CD8-positive, alpha-beta T cell (primary cell): ENCODE measurements at places on chromosomes 16 and 17. TPM values are rescaled to one million over a fixed set of nuclear protein-coding genes. Genes with fewer than 3 reads are reported as not detected.

The ZNF668 gene
- 10.1 TPM for total RNA-seq

The CCDC200 gene
- total RNA-seq, result not detected

The AGRP gene
- total RNA-seq, result not detected

- no peak for DNase-seq
Measured at GRCh38 chr16:79687249-79688130, 87.0 kb upstream of the MAF start.

- no peak for DNase-seq
Measured at GRCh38 chr17:41352597-41353366, 2.2 kb upstream of the KRT33A start.

GRCh38 chr17:49708515-49709183 is 885 bp upstream of the SLC35B1 start:
- peak; percentile 31 for DNase-seq

GRCh38 chr17:79609049-79609589 is 1.7 kb downstream of the RBFOX3 start:
- no peak for DNase-seq

GRCh38 chr16:23959752-23960072 is 123.9 kb downstream of the PRKCB start:
- no peak for DNase-seq

- DNase-seq, result no peak
Measured at GRCh38 chr17:46782250-46782953, 36.1 kb downstream of the WNT3 start.

GRCh38 chr16:46787909-46788308 is 39.8 kb upstream of the MYLK3 start:
- DNase-seq, result no peak

GRCh38 chr17:1755252-1755826 is 6.5 kb upstream of the SERPINF1 start:
- no peak for DNase-seq

GRCh38 chr16:2967211-2967631 is 1.9 kb upstream of the PAQR4 start:
- DNase-seq, result no peak
